ENCODE measurements at places on chromosomes 4 and X.

DNA sequence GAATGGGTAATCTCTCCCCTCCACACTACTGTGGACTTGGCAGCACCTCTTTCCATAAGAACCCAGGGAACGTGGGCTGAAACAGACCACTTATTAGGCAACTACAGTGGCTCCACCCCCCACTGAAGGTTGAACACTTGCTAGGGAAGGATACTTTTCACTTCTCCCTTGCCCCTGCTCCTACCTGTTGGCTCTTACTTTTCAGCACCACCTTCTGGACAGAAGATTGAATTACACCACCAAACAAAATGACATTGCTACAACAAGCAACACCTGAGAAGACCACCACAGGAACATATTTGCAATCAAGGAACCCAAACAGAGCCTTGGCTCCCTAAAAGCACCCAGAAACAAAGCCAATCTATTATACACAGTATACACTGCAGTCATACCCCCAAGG is 132.1 kb upstream of the CXCL13 start:
- no peaks in the 10 kb centered on the region for H3K4me1 ChIP-seq
- no peak overlapping the region for H3K27ac ChIP-seq
- H3K27me3 ChIP-seq = peaks cover 37% of the 10 kb centered on the region
- no peak overlapping the region for H3K4me3 ChIP-seq
- no peaks in the 10 kb centered on the region for H3K36me3 ChIP-seq

DNA sequence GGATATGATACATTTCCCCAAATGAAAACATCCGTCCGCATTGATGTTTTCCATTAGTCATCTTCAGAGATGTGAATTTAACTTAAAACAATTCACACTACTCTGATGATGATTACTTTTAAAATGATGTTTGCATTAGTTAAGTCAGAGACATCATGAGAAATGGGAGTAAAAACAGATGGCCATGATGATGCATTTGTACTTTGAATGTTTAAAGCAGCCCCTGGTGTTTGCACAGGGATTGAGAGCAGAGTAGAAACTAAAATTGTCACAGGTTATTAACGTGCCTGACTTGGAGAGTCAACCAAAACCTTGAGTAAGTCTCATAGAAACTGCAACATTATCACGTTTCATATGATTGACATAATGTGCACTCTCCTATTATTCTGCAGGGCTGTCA is 117.2 kb downstream of the CFAP299 start:
- H3K4me1 ChIP-seq = no peaks in the 10 kb centered on the region
- no peak overlapping the region for H3K4me3 ChIP-seq
- H3K27me3 ChIP-seq = no peaks in the 10 kb centered on the region
- no peak for DNase-seq

GRCh38 chr4:5928844-5929420 is 36.0 kb upstream of the CRMP1 start:
- H3K36me3 ChIP-seq = peaks cover 2% of the 10 kb centered on the region
- H3K27ac ChIP-seq = no peak overlapping the region
- DNase-seq = no peak
- peaks cover 45% of the 10 kb centered on the region for H3K27me3 ChIP-seq
- H3K4me1 ChIP-seq = no peaks in the 10 kb centered on the region

DNA sequence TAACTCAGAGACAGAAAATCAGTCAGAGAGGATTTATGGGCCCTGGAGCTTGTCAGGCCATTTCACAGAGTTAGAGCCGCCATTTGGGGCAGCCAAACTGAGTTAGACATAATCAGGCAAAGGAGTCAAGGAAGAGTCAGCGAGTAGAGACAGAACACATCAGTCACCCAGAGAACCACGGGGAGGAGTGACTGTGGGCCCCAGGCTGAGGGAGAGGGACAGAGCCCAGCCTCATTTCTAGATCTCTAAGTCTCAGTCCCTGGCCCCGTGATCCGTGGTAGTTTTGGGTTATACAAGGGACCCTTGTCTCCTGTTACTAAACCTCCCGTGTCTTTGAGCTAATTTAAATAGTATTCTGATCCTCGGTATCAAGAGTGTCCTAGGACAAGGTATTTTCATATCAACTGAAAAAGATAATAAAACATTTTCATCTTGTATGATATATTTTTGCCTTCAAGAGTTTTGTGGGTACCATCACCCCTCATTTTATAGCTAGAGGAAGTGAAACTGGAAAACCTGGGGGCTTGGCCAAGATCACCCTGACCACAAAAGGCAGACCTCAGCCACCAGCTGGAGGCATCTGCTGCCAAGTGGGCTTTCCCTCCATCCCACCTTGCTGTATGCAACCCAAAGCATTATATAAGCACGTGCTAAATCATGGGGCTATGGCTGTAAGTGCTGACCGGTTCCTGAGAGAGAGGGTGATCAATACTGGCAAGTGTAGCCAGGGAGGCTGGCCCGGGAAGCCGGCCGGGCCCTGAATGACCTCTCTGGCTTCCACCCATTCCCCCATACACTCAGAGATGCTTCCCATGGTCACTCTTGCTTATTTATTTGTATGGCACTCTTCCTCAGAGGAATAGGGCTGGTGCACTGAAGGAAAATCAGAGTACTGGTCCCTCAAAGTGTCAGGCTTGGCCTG is 204.1 kb downstream of the BCOR start:
- peaks cover 6% of the 10 kb centered on the region for H3K27me3 ChIP-seq
- H3K27ac ChIP-seq = no peak overlapping the region
- H3K4me1 ChIP-seq = peaks cover 7% of the 10 kb centered on the region
- no peaks in the 10 kb centered on the region for H3K36me3 ChIP-seq

- H3K36me3 ChIP-seq = no peaks in the 10 kb centered on the region
- DNase-seq = peak; percentile 30
- H3K27me3 ChIP-seq = peaks cover 27% of the 10 kb centered on the region
- H3K4me1 ChIP-seq = peaks cover 7% of the 10 kb centered on the region
These were observed 174.5 kb downstream of the NSUN7 start for GRCh38 chr4:40924096-40924792.

GRCh38 chrX:29903360-29903759 is 312.0 kb upstream of the MAGEB2 start:
- no peak for DNase-seq
- H3K27ac ChIP-seq = no peak overlapping the region
- no peaks in the 10 kb centered on the region for H3K4me1 ChIP-seq
- H3K36me3 ChIP-seq = no peaks in the 10 kb centered on the region
- H3K27me3 ChIP-seq = no peaks in the 10 kb centered on the region

DNA sequence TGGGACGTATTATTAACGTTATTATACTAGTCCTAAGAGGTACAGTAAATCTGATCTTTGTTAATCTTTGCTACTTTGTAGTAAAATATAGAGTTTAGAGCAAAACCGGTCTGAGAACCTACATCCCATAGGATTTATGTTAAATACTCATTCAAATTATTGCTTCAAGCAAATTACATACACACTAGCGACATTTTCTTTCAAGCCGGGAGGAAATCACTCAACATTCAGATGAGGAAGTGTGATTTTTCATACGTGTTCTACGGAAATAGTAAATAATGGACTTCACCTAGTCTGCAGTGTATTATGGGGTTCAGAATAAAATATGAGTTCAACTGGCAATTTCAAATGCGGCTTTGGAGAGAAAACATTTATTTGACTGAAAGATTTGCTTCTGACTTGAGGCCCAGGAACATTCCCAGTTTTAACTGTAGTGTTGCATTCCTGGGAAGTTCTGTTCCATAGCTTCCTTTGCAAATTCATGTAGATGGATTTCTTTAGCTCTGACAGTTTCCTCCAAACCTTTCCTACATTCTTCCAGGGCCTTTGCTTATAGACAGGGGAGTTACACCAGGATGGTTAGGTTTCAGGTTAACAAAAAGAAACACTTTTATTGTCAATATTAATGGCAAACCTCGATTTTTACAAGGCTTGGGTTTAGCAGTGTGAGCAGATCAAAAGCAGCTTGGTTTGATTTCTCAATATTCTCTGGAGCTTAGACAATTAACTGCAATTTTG is 5.3 kb upstream of the HAND2 start:
- no peak for DNase-seq
- peaks cover 5% of the 10 kb centered on the region for H3K36me3 ChIP-seq
- H3K27me3 ChIP-seq = peaks cover 83% of the 10 kb centered on the region
- H3K27ac ChIP-seq = no peak overlapping the region
- no peak overlapping the region for H3K4me3 ChIP-seq

DNA sequence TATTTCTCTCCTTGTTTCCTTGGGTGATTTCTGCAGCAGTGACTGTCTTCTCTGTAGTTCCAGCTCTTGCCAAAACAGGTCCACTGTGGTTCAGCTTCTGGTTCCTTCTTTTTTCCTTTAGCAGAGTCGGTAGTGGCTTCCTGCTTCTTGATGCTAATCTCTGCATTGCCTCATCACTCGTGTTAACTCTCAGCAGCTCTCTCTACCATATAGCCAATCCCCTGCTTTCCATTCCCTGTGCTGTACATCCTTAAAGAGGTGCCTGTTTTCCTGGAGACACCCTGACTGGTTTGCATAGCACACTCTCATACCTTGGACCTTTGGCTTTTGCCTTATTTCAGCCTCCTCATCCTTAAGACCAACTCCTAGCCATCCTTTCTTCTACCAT is 191.2 kb upstream of the LNX1 start:
- no peak for DNase-seq
- H3K27me3 ChIP-seq = peaks cover 7% of the 10 kb centered on the region
- no peaks in the 10 kb centered on the region for H3K36me3 ChIP-seq
- H3K4me3 ChIP-seq = no peak overlapping the region
- H3K4me1 ChIP-seq = no peaks in the 10 kb centered on the region
- no peak overlapping the region for H3K27ac ChIP-seq

DNA sequence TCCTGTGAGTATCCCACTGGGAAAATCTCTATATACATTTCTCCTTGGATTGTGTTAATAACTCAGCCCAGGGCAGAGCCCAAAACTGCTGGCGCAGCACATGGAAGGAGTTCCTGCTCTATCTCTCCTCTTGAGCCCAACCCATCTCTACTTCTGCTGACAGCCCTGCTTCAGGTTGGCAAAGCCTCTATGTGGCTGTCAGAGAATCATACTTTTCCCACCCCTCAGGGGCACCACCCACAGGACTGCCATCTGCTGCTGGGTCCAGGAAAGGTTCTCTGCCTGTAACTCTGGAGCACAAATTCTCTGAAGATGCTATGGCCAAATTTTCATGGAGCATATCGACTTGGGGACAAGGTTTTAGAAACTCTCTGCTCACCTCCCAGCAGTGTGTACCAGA is 278.5 kb upstream of the EMCN start:
- H3K4me1 ChIP-seq = no peaks in the 10 kb centered on the region
- no peak overlapping the region for H3K4me3 ChIP-seq
- H3K36me3 ChIP-seq = no peaks in the 10 kb centered on the region
- no peak for DNase-seq
- H3K27ac ChIP-seq = no peak overlapping the region

DNA sequence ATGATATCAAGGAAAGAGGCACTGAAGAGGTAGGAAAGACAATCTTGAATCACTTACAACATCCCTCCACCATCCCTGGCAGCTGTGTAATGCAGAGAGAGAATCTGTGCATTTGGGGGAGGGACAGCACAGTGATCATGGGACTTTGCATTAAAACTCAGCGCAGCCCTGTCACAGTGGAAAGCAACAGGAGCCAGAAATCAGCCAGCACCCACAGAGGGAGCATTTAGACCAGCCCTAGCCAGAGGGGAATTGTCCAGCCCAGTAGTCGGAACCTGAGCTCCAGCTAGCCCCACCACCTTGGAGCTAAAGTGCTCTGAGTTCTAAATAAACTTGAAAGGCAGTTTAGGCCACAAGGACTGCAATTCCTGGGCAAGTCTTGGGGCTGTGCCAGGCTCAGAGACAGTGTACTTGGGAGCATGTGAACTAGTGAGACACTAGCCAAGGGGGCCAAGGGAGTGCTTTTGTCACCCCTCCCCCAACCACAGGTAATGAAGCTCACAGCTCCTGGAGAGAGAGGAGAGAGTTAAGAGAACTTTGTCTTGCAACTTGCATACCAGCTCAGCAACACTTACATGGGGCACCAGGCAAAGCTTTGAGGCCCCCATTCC is 83.9 kb upstream of the FAM241A start:
- H3K4me1 ChIP-seq = peaks cover 4% of the 10 kb centered on the region
- peaks cover 2% of the 10 kb centered on the region for H3K36me3 ChIP-seq
- H3K27me3 ChIP-seq = peaks cover 38% of the 10 kb centered on the region
- no peak overlapping the region for H3K4me3 ChIP-seq

DNA sequence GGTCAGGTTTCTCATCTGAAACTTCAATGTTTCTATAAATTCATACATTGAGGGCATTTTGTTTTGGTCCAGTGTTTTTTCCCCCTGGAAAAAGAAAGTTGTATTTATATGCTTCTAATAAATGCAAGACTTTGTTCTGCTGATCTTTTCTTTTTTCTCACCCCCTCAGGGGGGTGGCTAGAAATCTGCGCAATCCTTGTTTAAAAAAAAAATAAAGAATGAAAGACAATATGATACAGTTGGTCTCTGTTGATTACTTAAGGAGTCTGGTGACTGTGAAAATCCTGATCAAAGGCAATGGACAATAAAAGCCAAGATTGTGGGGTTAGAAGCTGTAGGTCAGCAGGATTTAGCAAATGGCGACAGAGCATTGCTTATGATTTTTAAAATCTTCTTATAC is 180.5 kb downstream of the KIT start:
- peaks cover 3% of the 10 kb centered on the region for H3K4me1 ChIP-seq
- no peaks in the 10 kb centered on the region for H3K36me3 ChIP-seq
- H3K27ac ChIP-seq = no peak overlapping the region
- DNase-seq = no peak
- H3K27me3 ChIP-seq = no peaks in the 10 kb centered on the region
- no peak overlapping the region for H3K4me3 ChIP-seq

DNA sequence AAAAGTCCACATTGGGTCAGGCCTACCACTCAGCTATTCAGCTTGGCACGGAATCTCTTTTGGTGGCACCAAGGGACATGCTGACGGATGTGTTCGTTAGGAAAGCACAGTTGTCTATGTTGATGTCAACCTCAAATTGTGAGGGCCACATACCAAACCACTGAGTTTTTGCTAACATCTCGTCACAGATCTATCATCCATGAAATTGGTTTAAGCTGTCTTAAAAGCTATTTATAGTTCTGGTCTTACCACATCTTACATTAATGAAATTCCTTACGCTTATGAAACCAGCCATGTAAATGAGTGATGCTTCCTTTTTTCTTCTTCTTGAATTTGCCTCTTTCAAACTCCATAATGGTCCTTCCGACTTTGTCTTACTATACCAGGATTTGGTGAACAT is 101.5 kb downstream of the MGST2 start:
- no peak for DNase-seq
- no peak overlapping the region for H3K27ac ChIP-seq
- H3K4me3 ChIP-seq = no peak overlapping the region

DNA sequence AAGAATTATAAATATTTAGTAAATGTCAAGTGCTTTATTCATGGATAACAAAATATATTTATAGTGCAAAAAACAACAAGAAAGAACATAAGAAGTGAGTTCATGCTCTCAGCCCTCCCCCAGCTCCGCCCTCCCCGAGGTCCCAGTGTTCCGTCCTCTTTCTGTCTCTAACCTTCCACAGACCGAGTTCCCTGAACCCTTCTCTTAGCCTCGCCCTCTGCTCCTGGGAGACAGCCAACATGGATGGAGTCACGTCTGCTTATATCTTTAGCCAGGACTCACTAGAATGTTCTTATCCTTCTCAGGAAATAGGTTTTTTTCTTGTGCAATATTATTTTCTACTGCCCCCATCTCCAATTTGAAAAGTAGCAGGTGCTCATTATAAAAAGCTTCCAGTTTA is 40.1 kb upstream of the HELT start:
- H3K27ac ChIP-seq = no peak overlapping the region
- H3K27me3 ChIP-seq = peaks cover 21% of the 10 kb centered on the region
- peaks cover 2% of the 10 kb centered on the region for H3K36me3 ChIP-seq
- DNase-seq = no peak
